ENCODE measurements at places on chromosomes 5 and 9.
A peak's percentile ranks its signal among the peaks of the same experiment; 100 is the strongest.

- DNase-seq = no peak
Measured at GRCh38 chr5:65075623-65076250, 307.0 kb downstream of the CWC27 start.

GRCh38 chr9:128595471-128595870 lies 43.1 kb downstream of the SPTAN1 start:
- no peak for DNase-seq

GRCh38 chr9:9874270-9874669 lies 738.5 kb downstream of the PTPRD start:
- DNase-seq = no peak

- no peak for DNase-seq
Measured at GRCh38 chr5:78974011-78974410, 11.1 kb downstream of the ARSB start.

- DNase-seq = peak; percentile 51
Measured at GRCh38 chr5:141524604-141525597, 36.0 kb downstream of the PCDHGC5 start.

- DNase-seq = no peak
Measured at GRCh38 chr9:94168203-94169000, 84.1 kb downstream of the PTPDC1 start.

DNA sequence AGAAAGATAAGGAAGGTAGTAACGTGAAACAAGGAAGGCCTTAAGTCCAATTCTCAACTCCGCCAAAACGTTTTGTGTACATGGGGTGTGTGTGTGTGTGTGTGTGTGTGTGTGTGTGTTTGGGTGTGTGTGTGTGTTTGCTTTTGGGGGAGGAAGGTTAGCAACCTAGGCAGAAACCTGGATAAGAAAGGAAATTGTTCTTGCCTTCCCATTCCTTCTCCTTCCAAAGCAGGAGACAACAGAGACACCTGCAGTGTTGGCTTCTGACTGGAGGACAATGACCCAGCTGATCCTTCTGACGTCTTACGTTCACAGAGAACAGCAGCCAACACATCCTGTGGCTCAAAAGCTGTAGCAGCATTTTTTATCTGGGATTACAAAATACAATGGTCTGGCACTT lies 4.1 kb upstream of the CCNG1 start:
- no peak for DNase-seq

DNA sequence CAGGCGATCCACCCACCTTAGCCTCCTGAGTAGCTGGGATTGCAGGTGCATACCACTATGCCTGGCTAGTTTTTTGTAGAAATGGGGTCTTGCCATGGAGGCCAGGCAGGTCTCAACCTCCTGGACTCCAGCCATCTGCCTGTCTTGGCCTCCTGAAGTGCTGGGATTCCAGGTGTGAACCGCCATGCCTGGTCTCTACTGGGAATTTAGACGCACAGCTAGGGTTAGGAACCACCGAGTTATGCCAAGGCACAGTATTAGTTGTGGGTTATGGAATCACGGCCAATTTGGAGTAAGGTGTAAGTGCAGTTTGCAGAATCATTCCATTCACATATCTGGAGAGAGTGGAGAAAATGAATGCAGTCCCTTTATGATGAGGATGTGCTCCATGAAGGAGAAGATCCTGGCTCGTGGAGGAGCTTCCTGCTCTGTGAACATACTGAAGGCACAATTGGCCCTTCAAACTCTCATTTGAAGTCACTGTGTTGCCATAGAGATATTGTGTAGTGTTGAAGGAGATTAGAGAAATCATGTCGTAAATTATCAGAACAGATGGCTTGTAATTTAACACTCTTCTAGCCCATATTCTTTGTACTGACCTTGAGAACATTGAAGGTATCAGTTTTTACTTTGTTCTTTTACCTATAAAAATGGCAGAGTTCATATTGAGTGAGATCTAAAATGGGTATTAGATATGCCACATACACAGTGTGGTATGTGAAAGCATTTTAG lies 18.8 kb downstream of the TRIO start:
- DNase-seq = no peak

DNA sequence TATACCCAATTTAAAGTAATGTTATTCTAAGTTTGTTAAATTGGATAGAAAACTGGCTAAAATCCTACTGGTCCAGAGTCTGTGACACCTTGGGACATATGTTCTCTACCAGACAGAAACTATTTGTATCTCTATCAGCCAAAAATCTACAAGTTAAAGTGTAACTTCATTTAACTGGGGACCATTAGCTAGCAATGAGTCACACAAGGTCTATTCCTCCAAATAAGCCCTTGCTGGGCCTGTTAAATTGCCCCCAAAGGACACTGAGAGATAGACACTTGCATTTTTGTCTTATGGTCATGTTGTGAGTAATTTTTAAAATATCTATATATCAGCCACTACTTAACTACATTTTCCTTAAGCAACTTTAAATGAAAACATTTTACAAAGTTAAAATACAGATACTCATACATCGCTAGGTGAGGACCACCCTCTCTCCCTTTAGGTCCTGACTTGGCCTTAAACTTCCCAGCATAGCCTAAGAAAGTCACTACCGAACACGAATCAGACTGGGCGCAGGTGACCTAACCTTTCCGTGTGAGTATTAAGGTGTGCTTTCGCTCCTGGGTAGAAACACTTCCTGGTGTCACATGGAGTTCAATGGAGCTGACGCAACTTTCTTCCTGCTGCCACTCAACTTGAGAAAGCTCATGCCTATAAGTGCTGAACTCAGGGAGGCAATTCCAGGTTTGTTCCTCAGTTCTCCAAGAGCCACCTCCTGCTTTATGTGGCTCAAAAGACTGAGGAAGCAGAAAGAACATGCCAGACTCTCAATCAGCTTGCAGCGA lies 249.1 kb downstream of the DIRAS2 start:
- DNase-seq = no peak

DNA sequence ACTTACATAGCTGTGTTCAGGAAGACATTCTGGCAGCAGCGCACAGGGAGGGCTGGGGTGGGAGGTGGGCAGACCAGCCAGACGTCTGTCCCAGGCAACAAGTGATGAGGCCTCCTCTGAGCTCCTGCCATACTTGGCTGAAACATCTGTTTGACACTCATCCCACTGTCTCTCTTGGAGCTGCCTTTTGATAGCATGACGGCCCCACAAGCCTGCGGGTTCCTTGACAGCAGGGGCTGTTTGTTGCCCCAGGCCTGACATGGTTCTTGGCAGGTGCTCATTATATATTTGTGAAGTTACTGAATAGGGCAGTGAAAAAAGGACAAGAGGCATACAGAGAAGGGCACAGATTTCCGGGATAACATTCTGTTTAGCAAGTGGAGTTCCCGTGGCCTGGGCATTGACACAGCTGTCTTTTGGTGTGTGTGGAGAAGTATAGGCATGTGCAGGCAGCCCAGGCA lies 22.2 kb upstream of the B4GALT1 start:
- DNase-seq = no peak

DNA sequence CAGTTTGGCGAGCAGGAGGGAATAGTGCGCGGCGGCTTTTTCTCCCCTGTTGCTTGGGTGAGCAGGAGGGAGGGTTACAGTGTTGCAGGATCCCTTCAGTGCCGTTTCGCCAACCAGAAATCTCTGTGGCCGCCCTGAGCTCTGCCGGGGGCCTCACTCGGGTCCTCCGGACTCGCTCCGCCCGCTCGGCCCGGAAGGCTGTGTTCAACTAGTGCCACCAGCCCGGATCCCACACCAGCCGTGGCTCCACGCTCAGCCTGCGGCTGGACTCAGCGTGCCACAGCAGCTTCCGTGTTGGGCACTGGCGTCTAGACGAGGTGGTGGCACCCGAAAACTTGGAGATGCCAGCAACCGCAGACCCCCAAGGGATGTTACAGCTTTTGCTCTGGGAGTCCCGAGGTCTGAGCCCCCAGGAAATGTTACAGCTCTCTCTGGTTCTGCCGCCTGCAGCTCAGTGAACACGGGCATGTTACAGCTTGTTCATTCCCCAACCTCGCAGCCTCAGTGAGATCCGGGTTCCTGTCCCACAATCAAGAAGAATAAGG lies 16.0 kb upstream of the OR13C9 start:
- no peak for DNase-seq

GRCh38 chr5:135140446-135141204 lies 106.6 kb upstream of the PITX1 start:
- peak; percentile 16 for DNase-seq

GRCh38 chr9:34380034-34380510 lies 3.4 kb upstream of the MYORG start:
- peak; percentile 42 for DNase-seq

- DNase-seq = no peak
Measured at GRCh38 chr9:18393340-18394130, 80.4 kb upstream of the ADAMTSL1 start.

DNA sequence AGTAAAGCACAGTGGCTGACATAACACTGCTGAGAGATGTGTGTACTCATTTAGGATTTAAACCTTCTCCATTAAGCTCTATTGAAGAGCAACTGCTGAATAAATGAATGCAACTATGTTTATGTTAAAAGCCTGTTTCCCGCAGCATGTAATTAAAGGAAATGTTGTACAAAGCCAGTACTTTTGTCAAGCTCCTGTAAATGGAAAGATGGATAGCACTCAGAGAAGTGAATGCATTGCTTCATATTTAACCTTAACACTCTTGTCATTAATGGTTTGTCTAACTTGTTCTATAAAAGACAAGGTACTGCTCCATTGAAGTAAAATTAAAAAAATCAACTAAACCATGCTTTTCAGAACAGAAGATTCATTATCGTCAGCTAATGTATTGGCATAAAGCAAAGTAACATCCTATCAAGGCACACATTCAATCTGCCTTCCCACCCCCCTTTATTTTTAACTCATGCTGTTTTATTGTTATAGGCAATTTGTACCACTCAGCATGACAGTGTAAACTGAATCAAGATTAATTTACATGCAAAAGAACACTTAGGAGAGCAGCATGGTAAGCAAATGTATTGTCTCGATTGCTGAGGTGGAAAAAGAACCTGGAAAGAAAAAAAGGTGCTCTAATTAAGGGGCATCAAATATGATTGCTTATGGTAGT lies 240.9 kb upstream of the TBCA start:
- DNase-seq = no peak

DNA sequence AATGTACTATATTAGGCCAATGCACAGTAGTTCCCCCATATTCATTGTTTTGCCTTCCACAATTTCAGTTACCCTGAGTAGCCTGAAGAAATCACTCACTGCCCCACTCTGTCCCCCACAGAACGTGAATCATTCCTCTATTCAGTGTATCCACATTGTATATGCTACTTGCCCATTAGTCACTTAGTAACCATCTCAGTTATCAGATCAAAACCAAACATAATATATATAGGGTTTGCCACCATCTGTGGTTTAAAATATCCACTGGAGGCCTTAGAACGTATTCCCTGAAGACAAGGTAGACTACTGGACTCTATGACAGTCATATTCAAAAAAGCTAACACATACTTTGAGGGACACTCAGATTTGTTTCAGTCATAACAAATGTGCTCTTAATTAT lies 465.7 kb upstream of the RGMB start:
- no peak for DNase-seq

GRCh38 chr9:99288830-99289229 lies 66.7 kb downstream of the SEC61B start:
- no peak for DNase-seq

DNA sequence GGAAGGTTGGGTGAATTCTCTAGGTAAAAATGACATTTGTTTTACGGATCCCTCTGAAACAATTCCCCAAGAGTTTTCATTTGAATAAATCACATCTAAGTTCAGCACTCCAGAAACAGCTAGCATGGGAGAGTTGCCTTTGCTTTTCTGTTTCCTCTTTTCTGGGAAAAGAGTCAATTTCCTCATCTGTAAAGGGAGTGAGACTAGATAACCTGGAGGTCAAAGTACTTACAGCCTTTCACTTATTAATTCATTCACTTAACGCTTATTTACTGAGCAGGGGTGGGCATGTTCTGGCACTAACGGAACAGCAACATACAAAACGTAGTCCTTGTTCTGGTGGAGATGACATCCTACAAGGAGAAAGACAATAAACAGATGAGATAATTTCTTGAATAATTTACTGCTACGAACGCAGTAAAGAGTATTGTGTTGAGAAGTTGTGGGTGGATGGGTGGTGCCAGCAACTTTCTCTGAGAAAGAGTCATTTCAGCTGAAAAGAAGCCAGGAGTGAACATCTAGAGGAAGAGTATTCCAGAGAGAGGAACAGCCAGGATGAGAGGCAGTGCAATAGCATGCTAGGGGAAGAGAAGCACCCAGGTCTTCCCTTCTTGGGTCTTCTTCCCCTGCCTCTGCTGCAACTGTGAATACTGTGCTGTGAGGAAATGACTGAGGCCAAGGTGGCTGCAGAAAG lies 335.6 kb downstream of the ZSWIM6 start:
- DNase-seq = no peak

DNA sequence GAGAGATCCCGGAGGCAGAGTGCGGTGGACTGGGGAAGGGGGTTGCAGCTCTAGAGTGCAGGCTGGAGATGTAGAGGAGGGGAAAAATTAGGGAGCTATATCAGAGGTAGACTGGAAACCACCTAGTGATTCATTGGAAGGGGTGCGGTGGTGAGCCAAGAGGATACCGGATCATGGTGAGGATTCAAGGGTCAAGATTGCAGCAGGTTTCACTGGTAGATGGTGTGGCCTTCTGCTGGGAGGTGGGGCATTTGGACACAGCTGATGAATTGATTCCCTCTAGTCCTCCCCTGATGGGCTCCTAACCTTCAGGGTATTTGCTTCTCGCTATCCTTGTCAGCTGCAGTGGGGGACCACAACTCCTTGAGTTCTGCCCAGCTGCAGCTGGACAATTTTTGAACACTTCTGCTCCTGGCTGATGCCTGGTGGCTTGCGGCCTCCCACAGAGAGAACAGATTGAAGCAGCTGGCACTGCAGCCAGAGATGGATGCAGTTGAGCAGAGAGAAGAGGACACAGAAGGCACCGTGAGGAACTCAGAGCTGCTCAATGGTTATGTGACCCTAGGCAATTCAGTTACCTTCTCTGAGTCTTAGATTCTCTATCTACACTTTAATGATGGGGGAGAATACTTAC lies 134.4 kb upstream of the ABCA1 start:
- DNase-seq = no peak

GRCh38 chr9:445033-445432 lies 230.4 kb downstream of the DOCK8 start:
- no peak for DNase-seq

GRCh38 chr5:123810746-123811340 lies 298.9 kb downstream of the CSNK1G3 start:
- DNase-seq = no peak

GRCh38 chr5:73642344-73642743 lies 16.3 kb downstream of the ARHGEF28 start:
- no peak for DNase-seq

DNA sequence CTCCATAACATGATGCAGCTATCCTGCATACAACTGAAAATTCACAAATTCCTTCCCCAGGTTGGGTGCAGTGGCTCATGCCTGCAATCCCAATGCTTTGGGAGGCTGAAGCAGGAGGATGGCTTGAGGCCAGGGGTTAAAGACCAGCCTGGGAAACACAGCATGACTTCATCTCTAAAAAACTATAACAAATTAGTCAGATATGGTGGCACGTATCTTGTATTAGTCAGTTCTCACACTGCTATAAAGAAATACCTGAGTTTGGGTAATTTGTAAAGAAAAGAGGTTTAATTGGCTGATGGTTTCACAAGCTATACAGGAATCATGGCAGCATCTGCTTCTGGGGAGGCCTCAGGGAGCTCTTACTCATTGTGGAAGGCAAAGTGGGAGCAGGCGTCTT lies 56.4 kb upstream of the DAPK1 start:
- no peak for DNase-seq
